ENCODE measurements at places on chromosomes 6 and 20.

- no peak for DNase-seq
Measured at GRCh38 chr20:23205611-23206041, 119.5 kb upstream of the CD93 start.

- no peak for DNase-seq
Measured at GRCh38 chr6:72328775-72329174, 293.1 kb upstream of the KCNQ5 start.

GRCh38 chr20:44633872-44634600, 17.5 kb downstream of the ADA start:
- no peak for DNase-seq

- no peak for DNase-seq
Measured at GRCh38 chr6:81969011-81969410, 216.5 kb upstream of the TENT5A start.

- DNase-seq = no peak
Measured at GRCh38 chr6:155382338-155382685, 68.0 kb upstream of the TFB1M start.

DNA sequence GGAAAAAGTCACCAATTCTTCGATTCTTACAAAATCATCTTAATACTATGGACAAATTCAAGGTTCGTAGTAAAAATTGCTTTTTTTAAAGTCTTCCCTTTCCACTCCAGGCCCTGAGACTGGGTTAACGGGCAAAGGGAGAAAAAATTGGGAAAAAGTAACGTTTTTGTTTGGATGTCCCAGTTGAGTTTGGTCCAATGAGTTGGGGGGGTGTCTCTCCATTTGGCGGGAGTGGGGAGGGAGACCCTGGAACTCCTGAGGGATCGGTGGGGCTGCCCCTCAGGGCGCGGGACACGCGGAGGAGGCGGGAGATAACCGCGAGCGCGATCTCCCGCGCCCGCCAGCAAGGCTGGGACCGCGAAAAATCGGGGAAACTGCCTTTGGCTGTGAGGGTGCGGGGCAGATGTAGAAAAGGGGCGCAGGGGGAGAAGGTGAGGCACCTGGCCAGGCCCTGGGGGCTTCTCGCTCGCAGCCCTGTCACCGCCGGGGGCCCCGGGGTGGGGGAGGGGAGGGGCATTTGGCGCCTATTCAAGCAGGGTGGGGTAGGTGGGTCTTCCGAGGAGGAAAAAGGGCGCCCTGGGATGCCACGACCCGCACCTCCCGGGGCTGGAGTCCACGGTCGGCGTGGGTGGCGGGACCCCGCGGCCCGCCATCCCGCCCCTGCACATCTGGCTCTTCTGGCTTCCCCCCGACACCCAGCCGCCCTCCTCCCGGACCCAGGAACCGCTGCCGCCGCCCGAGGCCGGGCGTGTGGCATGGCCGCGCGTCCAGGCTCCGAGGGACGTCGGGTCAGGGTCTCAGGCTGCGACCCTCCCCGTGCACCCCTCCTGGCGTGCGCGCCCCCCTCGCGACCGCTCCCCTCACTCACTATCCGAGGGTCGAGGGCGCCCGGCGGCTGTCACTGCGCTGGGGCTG, 595 bp downstream of the FBXO5 start:
- DNase-seq = no peak

DNA sequence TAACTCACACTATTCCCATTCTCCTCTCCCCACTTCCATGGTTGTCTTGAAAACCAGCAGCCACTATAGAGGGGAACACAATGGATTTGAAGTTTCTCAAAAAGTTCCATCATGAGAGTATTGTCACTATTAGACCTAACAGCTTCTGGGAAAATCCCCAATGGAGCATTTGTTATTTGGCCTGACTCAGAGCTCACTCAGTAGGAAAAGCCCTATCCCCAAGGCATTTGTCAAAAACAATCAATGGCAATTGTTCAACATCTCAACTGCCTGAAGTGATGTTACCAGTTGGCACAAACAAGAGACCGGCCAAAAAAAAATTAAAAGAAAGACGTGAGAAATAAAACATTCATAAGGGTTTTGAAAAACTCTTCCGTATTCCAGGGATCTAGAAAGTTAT, 98.8 kb downstream of the MYLK4 start:
- DNase-seq = no peak

GRCh38 chr20:1831096-1831495, 64.1 kb upstream of the SIRPA start:
- no peak for DNase-seq

DNA sequence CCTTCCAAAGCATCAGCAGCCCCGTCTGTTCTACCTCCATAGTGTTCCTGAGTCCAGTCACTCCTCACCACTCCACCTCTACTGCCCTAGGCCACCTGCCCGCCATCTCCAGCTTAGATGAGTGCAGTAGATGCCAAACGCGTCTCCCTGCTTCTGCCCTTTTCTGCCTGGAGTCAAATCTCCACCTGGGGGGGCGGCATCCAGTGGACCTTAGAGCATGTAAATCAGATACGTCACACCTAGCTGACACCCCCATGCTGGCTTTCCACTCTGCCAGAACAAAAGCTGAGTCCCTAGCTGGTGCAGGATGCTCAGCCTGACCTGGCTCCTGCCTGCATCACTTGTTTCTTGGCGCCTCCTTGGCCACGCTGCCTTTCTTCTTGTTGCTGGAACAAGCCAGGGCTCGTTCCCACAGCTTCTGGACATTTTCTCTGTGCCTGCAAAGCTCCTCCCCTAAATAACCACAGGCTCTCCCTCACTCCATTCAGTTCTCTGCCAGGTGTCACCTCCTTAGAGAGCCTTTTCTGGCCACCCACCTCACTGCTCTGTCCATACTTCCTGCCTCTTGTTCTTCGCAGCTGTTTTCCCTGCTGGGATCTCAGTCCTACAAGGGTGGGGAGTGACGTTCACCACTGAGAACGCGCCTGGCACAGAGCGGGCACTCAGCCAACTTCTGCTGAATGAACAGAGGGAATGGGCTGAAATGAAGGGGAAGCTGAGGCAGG, 5.8 kb downstream of the DDR1 start:
- DNase-seq = no peak

DNA sequence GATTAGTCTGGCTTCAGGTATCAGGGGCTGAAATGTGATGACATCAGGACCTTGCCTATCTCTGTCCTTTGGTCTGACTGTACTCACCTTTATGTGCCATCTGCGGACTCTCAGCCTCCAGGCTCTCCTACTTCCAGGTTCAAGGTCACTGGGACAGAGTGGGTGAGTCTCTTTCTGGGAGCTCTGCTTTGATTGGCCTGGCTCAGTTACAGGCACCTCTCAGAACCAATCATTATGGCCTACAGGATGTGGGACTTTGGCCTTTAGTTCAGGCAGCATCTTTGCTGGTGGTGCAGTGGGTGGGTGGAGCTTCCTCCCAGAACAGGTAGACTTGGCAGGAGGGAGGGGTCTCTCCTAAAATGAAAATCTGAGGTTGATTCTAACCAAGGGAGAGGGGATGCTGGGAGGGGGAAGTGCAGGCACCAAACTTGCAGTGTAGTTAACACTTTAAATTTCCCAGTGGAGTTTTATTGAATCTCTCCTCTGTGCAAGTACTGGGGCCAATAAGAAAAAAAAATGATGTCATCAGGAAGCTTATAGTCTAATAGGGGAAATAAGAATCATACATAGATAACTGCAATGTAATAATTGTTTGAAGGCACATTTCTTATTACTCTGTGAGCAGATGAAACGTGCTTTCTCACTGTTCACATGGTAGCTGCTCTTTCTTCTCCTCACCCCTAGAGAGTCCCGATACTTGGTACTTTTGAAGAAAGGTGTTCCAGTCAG, 53.4 kb downstream of the SLC24A3 start:
- no peak for DNase-seq

GRCh38 chr6:119501798-119502483, 152.4 kb upstream of the MAN1A1 start:
- no peak for DNase-seq

- no peak for DNase-seq
Measured at GRCh38 chr6:23174781-23175361, 605.5 kb downstream of the HDGFL1 start.

- no peak for DNase-seq
Measured at GRCh38 chr6:112367628-112368027, 20.5 kb downstream of the RFPL4B start.

DNA sequence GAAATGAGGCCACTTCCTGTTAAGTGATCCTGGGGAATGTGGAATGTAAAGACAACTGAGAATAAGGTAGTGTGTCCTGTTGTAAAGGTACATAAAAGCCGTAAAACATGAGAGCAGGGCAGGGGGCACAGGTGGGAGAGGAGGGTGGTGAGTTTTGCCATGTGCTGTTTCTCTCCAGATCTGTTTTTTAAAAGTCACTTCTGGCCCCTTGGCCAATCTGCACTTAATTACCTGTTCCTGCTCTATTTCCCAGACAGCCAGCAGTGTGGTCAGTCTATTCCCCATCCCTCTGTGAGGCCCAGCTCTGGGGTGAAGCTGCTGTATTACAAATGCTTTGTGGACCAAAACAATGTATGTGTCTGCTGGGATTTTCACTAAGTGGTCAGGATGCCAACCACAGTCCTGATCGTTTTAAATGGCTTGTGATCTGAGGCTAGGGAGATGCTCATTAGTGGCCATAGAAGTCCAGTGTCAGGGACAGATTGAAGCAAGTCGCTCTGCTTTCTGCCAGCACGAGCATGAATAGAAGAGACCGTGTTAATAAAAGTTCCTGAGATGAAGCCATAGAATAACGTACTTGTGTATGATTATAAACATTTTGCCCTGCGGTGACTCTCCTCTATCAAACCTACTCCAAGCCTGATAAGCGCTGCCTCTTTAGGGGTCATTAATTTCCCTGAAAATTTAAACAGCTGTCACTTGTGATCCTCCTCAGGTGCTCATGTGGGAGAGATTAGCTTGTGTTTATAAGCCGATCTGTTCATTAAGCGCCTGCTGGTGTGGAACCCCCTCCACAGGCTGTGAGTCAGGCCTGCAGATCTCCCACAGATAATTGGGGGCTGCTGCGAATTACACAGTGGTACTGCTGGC, 111.8 kb upstream of the CENPW start:
- no peak for DNase-seq

GRCh38 chr6:51282026-51282425, 463.4 kb downstream of the TFAP2B start:
- DNase-seq = no peak

- DNase-seq = no peak
Measured at GRCh38 chr6:24636681-24637080, 9.3 kb downstream of the KIAA0319 start.

DNA sequence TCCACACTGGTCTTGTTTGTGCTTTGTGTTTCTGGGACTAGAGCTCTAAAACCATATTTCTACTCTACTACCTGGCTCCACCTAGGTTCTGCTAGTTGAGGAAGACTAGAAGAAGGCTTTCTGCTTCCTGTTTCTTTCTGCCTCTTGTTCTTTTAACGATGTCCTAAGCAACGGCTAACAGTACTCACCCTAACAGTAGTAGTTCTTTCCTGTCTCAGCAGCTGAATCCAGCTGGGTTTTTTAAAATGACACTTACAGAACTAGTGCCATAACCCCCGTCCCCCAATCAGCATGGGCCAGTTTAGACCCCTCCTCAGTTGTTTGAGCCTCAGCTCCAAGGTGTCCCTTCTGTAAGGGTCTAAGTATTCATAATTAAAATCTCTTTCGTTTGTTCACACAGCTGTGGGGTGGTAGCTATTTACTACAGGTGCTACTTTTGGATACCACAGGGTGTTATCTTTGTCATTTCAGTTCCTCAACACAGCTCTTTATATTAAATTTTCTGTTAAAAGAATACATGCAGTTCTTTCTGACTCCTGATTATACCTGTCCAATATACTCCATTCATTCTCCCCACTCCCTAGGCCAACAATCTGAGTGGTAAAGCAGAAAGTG, 790.2 kb downstream of the DHX35 start:
- no peak for DNase-seq

DNA sequence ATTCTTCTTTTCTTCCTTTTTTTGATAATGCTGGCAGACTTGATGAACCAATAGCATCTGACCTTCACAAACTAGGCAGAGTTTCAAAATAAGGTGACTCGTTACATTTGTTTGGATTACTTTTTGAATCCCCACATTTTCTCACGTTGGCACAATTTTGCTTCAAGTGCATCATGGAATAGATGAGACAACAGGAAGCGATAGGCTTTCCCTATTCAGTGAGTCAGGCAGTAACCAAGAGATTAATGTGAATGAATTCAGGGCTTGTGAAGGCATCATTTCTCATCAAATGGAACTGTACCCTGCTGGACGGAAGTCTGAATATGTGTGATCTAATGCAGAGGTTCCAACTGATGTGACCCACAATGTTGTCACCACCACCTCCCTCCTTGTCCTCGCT, 10.7 kb downstream of the RFPL4B start:
- DNase-seq = no peak

DNA sequence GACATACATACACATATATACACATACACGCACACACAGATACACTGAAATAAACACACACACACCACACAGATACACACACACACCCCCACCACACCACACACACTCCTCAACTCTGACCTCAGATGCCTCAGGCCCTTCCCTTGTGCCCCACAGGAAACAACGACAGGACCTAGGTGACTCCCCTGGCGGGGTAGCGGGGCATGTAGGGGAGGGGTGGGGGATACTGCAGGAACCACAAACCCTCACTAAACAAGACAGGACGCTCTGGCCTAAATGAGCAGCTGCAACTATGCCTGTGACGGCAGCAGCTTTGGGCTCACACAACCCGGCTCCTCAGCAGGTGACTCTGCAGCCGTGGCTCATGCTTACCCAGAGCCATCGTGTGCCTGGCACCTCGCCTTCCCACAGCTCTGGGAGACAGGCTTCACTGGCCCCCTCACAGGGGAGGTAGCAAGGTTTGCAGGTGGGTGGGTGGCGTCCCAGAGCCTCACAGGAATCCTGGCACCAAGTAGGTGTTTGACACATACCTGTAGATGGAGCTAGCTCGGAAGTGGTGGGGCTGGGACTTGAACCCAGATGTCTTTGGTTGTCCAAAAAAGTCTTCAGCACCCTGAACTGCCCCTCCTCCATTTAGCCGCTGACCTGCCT, 100.8 kb downstream of the GRM4 start:
- no peak for DNase-seq

DNA sequence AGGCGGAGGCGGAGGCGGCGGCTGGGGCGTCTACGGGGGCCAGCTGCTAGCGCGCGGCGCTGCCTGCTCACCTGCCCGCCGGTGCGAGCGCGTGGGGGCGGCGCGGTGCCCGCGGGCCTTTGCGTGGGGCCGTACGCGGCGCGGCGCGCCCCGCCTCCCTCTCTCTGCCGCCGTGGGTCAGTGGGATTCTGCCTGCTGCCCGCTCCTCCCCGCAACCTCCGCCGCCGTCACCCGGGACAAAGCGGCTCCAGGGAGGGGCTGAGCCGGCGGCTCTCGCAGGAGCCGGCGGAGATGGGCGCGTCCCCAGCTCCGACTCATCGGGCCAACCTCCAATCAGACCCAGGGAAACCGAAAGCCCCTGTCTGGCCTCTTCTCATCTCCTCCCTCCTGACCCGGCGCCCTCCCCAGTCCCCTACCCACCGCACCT, at the start of gene RCAN2:
Gene RCAN2 (minus strand): TSS at position 249 of the 427 bp plus-strand sequence.
- DNase-seq = peak; percentile 16

DNA sequence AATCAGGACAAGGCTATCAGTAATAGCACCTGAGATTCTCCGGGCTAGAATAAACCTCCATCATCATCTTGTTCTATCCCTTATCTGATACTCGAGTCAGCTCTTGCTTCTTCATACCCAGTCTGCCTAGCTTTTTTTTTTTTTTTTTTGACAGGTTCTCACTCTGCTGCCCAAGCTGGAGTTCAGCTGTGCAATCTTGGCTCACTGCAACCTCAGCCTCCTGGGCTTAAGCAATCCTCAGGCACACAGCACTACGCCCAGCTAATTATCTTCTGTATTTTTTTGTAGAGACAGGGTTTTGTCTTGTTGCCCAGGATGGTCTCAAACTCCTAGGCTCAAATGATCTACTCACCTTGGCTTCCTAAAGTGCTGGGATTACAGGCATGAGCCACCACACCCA, 19.5 kb downstream of the SRSF6 start:
- no peak for DNase-seq

- DNase-seq = no peak
Measured at GRCh38 chr6:127471379-127472255, 12.4 kb upstream of the KIAA0408 start.

Data from activated naive CD4-positive, alpha-beta T cell treated with Interleukin-2 at 50 U/mL for 16 hours (primary cell).